ENCODE measurements at places on chromosomes 1 and 21. TPM values are rescaled to one million over a fixed set of nuclear protein-coding genes. Genes with fewer than 3 reads are reported as not detected.

DNA sequence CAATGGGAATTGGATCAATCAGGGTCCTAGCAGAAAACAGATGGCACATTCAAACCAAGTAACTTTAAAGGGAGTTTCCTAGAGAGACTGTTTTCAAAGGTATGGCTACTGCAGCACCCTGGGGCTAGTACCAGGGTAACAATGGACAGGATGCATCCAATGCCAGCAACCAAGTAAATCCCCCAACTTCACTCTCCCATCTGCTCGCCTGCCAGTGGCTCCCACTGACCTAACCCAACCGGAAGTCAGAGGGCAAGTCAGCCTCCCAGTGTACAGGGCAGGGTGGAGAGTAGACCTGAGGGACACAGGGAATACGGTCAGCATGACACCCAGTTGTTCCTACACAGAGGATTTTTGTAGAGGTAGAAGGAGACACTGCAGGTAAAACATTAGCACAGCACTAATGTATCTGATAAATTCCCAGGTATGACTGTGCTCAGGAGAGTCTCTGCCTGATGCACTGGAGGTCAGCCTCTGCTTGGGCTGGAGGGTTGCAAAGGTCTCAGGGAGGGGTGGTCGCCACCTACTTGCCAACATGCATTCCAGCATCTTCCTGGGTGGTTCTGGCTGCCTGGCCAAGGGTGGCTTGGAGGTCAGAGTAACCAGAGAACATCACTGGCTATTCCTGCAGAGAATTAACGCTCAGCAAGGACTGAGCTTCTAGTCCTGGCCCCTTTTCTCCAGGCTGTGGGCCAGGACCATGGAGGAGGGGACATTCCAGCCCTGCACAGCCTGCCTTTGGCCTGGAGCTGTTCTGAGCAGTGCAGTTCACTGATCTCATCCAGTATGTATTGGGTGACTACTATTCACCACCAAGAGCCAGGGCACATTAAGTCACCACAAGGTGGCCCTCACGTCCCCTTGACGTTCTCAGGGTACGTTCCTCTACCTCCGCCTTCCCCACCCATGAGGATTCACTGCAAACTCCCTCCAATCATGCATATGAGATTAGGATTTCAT is 5.1 kb upstream of the GJA4 start:
- no peaks in the 10 kb centered on the region for H3K4me1 ChIP-seq
- no peaks in the 10 kb centered on the region for H3K36me3 ChIP-seq
- peak; percentile 40 for DNase-seq
- no peak overlapping the region for H3K4me3 ChIP-seq
- H3K27me3 ChIP-seq = peaks cover 15% of the 10 kb centered on the region

The S100A7 gene
- total RNA-seq = not detected

DNA sequence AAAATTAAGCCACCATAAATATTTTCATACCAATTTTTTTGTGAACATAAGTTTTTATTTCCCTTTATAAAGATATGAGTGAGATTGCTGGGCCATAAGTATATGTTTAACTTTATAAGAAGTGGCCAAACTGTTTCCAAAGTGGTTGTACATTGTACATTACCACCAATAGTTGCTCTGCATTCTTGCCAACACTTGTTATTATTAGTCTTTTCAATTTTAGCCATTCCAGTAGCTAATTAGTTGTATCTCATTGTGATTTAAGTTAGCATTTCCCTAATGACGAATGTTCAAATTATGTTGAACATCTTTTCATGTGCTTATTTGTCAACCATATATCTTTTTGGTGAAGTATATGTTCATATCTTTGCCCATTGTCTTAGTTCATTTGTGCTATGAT is 64.0 kb upstream of the DNAH14 start:
- DNase-seq = no peak
- no peak overlapping the region for H3K4me3 ChIP-seq
- H3K27me3 ChIP-seq = no peaks in the 10 kb centered on the region

DNA sequence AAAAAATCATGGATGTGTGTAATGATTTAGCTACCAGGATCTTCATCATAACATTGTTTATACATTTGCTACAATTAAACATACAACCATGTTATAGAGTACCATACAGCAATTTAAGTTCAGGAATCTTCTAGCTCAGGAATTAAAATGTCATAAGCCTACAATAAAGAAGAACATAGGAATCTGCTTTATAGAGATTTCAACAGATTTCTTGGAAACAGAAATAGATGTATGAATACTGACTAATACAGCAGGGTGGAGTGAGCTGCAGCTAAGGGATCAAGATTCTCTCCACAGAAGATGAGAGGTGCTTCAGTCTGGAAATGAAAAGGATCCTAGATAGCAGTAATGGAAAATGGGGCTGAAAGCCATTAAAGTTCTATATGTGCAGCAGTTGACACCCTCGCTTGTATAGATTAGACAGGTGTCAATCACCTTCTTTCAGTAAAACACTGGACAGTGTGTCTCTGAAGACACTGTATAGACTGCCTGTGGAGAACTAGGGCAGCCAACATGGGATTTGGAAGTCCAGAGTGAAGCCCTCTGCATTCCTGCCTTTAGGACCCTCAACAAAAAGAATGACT is 73.9 kb downstream of the DNTTIP2 start:
- no peak overlapping the region for H3K4me3 ChIP-seq
- no peak for DNase-seq
- no peak overlapping the region for H3K27ac ChIP-seq
- no peaks in the 10 kb centered on the region for H3K27me3 ChIP-seq
- H3K36me3 ChIP-seq = no peaks in the 10 kb centered on the region

GRCh38 chr1:53498555-53499131 is 39.4 kb downstream of the DMRTB1 start:
- peaks cover 3% of the 10 kb centered on the region for H3K27me3 ChIP-seq
- H3K4me3 ChIP-seq = no peak overlapping the region
- H3K27ac ChIP-seq = no peak overlapping the region
- H3K4me1 ChIP-seq = no peaks in the 10 kb centered on the region
- no peaks in the 10 kb centered on the region for H3K36me3 ChIP-seq
- DNase-seq = no peak

The NHLH2 gene
- not detected for total RNA-seq
